ENCODE measurements at places on chromosomes 12 and 14.
A peak's percentile ranks its signal among the peaks of the same experiment; 100 is the strongest.

- no peak for DNase-seq
Measured at GRCh38 chr12:6787309-6787708, 2.0 kb upstream of the CD4 start.

GRCh38 chr14:21275261-21275858, 4.5 kb upstream of the RPGRIP1 start:
- no peak for DNase-seq

- peak; percentile 74 for DNase-seq
Measured at GRCh38 chr12:62744551-62744950, 190.4 kb downstream of the PPM1H start.

GRCh38 chr14:51680031-51680430, 28.3 kb downstream of the FRMD6 start:
- DNase-seq: no peak

DNA sequence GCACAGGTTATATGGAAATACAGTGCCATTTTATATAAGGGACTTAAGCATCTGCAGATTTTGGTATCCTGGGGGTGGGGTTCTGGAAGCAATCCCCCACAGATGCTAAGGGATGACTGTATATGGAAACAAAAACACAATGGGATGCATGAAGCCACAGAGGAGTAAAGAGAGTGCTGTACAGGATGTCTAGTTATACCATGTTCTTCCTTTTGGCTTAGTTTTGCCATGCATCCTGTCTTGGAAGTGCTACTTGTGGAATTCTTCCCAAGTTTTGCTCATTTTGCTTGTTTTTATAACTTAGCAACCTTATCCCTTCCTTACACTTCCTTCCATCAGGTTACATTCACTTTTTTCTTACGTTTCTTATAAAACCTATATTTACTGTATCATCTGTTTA, 55.6 kb downstream of the TRMT5 start:
- DNase-seq: peak; percentile 42

DNA sequence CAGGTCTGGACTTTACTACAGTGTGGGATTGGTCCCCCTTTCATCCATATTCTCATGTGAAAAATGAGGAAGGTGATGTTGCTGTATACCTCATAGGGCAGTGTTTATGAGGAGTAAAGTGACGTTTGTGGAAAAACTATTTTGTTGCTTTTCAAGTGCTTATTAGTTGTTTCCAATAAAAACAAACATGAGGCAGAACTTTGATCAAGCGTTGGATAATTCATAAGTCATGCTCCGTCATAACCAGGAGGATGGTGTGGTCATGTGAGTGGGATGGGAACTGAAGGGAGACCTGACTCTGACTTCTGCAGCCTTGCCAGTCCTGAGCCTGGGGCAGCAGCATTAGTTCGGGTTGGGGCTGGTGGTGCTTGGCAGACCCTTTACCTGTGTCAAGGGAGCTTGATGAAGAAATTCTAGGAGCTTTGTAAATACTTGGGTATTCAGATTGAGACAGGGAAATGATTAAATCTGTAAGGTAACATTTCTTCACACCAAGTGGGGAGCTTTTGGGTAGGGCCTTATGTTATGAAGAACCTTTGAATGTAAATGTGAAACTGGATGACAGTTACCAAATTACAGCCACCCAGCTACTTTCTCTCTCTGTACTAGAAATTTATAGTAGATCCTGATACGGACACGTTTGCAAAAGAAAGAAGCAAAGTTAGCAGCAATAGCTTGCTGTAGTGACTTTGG, 462.4 kb upstream of the RGS6 start:
- DNase-seq: no peak

- peak; percentile 71 for DNase-seq
Measured at GRCh38 chr14:66476964-66477363, 9.2 kb upstream of the CCDC196 start.

DNA sequence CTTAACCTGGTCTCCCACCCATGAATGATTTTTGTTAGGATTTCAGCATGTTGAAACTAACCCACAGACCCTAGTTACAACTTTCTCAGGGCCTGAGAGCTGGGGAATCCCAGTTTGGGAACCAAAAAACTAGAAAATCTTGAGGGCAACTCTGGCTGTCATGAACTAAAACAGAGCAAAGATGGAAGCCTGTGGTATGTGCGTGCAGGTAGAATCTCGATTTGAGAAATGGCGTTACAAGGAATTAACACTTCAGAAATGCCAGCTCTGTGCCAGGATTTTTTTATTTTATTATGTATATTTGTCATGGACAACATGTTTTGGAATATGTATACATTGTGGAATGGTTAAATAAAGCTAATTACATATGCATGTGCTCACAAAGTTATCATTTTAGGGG, 36.4 kb upstream of the BCL2L14 start:
- DNase-seq: no peak

GRCh38 chr14:20461225-20462141, at the start of gene PIP4P1:
Gene PIP4P1 (minus strand): TSS chr14:20461434. CDS start chr14:20461325, 109 bp downstream.
- peak; percentile 100 for DNase-seq

- DNase-seq: no peak
Measured at GRCh38 chr12:23193552-23193951, 568.6 kb downstream of the ETNK1 start.

GRCh38 chr12:6902448-6902847, 2.2 kb upstream of the LRRC23 start:
- DNase-seq: no peak
